ENCODE measurements at places on chromosomes 6 and 20. TPM values are rescaled to one million over a fixed set of nuclear protein-coding genes. Genes with fewer than 3 reads are reported as not detected.
A peak's percentile ranks its signal among the peaks of the same experiment; 100 is the strongest.

DNA sequence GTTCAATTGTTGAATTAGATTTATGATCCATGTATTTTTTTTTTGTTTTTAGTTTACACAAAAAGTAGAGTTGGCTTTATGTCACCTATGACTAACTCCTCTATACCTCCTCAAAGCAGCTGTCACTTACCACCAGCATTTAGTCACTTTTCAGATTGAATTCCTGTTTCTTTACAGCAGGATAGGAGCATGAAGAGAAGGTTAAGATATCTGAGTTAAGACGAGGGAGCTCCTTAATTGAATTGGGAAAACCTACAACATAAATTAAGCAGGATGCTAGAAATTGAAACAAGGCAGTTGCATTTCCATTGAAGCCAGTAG, 237.2 kb downstream of the FARS2 start:
- H3K4me1 ChIP-seq = no peaks in the 10 kb centered on the region
- DNase-seq = no peak
- H3K27me3 ChIP-seq = no peaks in the 10 kb centered on the region
- no peak overlapping the region for H3K4me3 ChIP-seq
- H3K36me3 ChIP-seq = no peaks in the 10 kb centered on the region
- no peak overlapping the region for H3K27ac ChIP-seq

DNA sequence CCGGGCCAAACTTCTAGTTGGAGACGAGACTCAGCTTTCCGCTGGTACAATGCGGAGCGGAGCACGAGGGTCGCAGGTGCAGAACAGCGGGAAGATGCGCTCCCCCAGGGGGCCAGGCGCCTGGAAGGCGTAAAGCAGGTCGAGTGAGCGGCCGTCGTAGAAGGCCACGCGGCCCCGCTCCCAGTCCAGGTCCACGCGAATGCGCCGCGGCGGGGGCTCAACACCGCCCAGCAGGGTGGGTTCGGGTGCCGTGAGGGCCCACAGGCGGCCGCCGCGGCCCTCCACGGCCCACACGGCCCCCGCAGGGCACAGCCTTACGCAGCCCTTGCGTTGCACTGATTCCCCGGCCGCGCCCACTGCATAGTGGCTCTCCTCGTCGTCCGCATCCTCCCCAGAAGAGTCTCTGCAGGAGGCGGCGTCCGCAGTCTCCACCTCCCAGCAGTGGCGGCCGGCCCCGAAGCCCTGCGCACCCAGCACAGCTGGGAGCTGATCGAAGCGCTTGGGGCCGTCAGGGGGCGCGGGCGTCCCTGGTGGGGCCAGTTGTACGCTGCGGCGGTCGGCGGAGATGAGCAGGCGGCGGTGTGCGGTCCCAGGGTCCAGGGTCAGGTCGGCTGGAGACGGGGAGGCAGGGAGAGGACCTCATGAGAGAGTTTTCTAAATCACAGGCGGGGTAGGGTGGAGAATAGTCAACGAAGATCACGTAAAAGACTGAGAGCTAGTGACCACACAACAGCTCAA, 4.3 kb downstream of the PPP1R11 start:
- H3K36me3 ChIP-seq = peaks cover 24% of the 10 kb centered on the region
- H3K4me3 ChIP-seq = no peak overlapping the region
- DNase-seq = peak; percentile 44
- peaks cover 43% of the 10 kb centered on the region for H3K4me1 ChIP-seq

The SLC32A1 gene
- total RNA-seq = not detected

DNA sequence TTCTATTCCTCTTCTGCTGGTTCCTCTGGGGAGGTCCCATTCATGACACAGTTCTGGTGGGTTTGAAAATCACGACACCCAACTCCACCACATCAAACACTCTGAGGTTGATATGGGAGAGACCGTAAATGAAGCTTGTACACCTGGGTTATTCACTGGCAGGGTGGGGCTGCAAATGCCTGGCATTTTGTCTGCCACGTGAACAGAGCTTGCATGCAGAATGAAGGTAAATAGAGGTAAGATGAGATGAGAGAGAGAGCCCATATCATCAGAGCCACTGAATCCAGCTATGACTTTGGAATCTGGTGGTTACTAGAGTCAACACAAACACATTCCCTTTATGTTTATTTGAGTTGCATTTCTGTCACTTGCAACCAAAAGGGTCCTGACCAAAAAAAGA, 97.4 kb downstream of the BANF2 start:
- H3K4me1 ChIP-seq = peaks cover 18% of the 10 kb centered on the region
- no peak for DNase-seq
- no peaks in the 10 kb centered on the region for H3K27me3 ChIP-seq
- no peaks in the 10 kb centered on the region for H3K36me3 ChIP-seq
- H3K27ac ChIP-seq = no peak overlapping the region

DNA sequence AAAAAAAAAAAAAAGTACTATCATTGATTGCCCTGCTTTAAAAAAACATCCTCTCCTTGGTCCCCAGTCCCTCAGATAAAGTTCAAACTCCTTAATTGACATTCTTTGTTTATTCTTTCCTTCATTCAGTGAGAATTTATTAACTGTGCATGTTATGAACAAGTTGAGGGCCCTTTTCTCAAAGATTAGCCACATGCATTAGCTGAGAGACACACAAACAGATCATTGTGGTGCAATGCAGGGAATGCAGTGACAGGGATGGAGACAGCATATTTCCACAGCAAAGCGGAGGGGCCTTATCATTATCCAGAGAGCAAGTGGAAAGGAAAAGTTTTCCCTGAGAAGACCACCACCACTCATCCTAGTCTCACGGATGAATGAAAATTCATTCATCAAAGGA, 21.9 kb upstream of the IPCEF1 start:
- no peak overlapping the region for H3K27ac ChIP-seq
- no peaks in the 10 kb centered on the region for H3K36me3 ChIP-seq
- H3K27me3 ChIP-seq = no peaks in the 10 kb centered on the region

The C4A gene
- total RNA-seq = 175 TPM

GRCh38 chr6:20653085-20653479, 118.8 kb downstream of the CDKAL1 start:
- no peak overlapping the region for H3K27ac ChIP-seq
- H3K36me3 ChIP-seq = no peaks in the 10 kb centered on the region
- H3K27me3 ChIP-seq = no peaks in the 10 kb centered on the region
- no peak for DNase-seq

The TBX18 gene
- total RNA-seq = 1.5 TPM

DNA sequence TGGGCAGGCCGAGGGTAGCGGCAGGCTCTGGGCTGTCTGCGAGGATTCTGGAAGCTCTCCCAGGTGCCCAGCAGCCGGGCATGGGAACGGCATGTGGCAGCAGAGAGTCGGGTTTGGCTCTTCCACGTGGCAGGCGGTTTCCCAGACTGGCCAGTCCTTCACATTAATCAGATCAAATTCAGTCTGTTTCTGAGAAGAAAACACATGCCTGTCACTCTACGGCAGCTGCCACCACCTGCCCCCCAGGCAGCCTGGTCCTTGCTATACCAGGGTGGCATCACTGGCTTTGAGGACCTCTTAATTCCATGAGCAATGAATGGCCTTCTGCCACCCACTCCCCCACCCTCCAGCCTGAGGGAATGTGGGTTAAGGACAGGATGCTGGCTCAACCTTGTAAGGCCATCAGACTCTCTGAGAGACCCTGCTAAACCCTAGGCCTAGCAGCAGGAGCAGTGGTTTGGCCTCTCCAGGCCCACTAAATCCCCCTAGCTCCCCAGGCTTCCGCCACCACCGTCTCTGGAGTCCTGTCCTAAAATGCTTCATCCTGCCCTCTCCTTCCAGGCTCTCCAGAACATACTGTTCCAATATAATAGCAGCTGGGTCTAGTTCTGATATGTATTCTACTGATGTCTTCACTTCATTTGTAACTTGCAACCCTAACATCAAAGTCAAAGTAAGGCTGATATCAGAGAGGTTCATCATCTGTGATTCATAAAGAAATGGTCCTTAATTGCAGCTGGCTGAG, 47.8 kb downstream of the PLCG1 start:
- H3K4me3 ChIP-seq = no peak overlapping the region
- H3K27me3 ChIP-seq = no peaks in the 10 kb centered on the region
- no peak overlapping the region for H3K27ac ChIP-seq

DNA sequence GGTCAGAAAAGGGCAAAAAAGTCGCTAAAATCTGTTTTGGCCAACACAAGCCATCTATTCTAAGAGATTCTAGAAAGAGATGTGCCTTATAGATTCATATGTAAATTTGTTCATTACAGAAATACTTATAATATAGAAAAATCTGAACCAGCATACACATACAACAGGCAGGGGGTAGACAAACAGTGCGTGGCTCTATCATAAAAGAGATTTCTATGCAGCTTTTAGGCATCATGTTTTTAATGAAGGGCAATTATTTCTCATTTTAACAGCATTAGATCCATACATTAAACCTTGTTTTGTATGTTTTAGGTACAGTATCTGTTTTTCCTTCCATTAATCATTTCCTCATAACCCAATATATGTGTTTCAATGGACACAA, 664 bp downstream of the BTN3A3 start:
- H3K36me3 ChIP-seq = peaks cover 19% of the 10 kb centered on the region
- peak overlapping the region; percentile 87 for H3K27ac ChIP-seq
- H3K4me3 ChIP-seq = peak overlapping the region; percentile 61
- no peaks in the 10 kb centered on the region for H3K27me3 ChIP-seq
- DNase-seq = no peak

DNA sequence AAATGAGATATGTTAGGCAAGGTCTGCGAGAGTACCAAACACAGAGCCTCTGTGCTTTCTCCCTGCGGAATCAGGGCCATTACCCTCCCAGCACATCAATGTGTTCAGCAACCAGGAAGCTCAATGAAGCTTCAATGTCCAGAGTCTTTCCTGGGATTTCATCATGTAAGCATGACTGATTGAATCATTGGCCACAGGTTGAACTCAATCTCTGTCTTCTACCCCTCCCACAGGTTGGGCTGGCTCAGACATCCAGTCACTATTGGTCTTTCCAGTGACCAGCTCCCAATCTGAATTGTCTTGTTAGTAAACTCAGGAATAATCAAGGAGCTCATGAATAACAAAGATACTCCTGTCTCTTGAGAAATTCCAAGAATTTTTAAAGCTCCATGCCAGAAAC, 2.7 kb upstream of the DTD1 start:
- no peak for DNase-seq
- H3K36me3 ChIP-seq = no peaks in the 10 kb centered on the region
- H3K27me3 ChIP-seq = no peaks in the 10 kb centered on the region
- H3K4me1 ChIP-seq = peaks cover 13% of the 10 kb centered on the region
- no peak overlapping the region for H3K4me3 ChIP-seq
- H3K27ac ChIP-seq = no peak overlapping the region

GRCh38 chr20:25629816-25630499, 6.1 kb upstream of the NANP start:
- H3K27ac ChIP-seq = no peak overlapping the region
- H3K4me3 ChIP-seq = no peak overlapping the region
- no peak for DNase-seq
- no peaks in the 10 kb centered on the region for H3K4me1 ChIP-seq

- H3K27me3 ChIP-seq = peaks cover 46% of the 10 kb centered on the region
- no peak for DNase-seq
- no peaks in the 10 kb centered on the region for H3K36me3 ChIP-seq
- no peak overlapping the region for H3K4me3 ChIP-seq
Measured at GRCh38 chr6:146029573-146030184, 817 bp downstream of the GRM1 start.

GRCh38 chr20:51624157-51624731, 81.7 kb upstream of the NFATC2 start:
- no peak overlapping the region for H3K4me3 ChIP-seq
- DNase-seq = peak; percentile 60
- no peaks in the 10 kb centered on the region for H3K27me3 ChIP-seq
- no peak overlapping the region for H3K27ac ChIP-seq
- H3K36me3 ChIP-seq = peaks cover 8% of the 10 kb centered on the region

- H3K4me1 ChIP-seq = peaks cover 79% of the 10 kb centered on the region
- H3K27ac ChIP-seq = peak overlapping the region; percentile 40
- H3K27me3 ChIP-seq = no peaks in the 10 kb centered on the region
- no peak overlapping the region for H3K4me3 ChIP-seq
- H3K36me3 ChIP-seq = peaks cover 7% of the 10 kb centered on the region
- no peak for DNase-seq
Measured at GRCh38 chr6:108254433-108255410, 6.1 kb downstream of the SNX3 start.

DNA sequence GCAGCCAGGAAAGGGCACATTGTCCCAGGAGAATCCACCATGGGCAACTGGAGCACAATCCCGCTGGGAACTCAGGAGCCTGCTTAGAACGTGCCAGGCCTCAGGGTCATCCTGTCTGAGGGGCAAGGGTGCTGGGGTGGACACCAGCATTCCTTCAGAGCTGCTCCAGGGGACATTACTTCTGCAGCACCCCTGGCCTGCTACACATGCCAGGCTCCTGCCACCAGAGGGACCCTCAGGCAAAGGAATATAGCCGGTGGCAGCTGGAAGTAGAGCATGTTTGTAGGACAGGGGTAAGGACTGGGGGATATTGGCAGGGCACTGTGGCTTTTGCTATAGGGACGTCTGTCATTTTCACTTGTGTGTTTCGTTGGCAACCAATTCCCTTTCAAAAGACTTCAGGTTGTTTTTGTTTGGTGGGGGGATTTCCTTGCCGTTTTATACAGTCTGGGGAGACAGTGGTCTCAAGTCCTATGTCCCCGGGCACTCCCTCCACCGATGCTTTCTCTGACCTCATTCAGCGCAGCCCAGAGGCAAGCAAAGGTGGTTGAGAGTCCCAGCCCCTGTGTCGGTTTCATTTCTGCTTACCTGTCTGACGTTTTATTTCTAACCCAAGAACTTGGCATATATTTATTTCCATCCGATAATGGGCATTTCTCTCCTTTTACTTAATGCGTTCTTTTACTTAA, 130.8 kb downstream of the JPH2 start:
- H3K36me3 ChIP-seq = peaks cover 14% of the 10 kb centered on the region
- H3K27me3 ChIP-seq = no peaks in the 10 kb centered on the region
- DNase-seq = no peak
- no peak overlapping the region for H3K4me3 ChIP-seq

DNA sequence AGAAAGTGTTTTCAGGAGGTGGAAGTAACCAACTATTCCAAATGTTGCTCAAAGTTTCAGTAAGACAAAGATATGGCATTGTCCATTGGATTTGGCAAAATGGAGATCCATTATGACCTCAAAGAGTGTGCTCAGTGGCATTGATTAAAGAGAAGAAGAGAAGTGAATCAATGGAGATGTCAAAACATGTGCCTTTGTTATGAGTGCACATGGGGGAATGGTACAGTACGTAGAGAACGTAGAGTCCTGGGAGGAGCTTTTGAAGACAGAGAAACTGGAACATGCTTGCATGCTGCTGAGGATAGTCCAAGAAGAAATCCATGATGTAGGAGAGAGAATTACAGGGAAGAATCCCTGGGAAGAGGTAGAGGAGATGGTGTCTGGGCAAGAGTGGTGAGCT, 42.0 kb upstream of the PAX1 start:
- no peak for DNase-seq
- H3K27ac ChIP-seq = no peak overlapping the region
- H3K36me3 ChIP-seq = no peaks in the 10 kb centered on the region
- no peaks in the 10 kb centered on the region for H3K27me3 ChIP-seq

The DEFB124 gene
- total RNA-seq = not detected

- H3K4me3 ChIP-seq = no peak overlapping the region
- H3K27ac ChIP-seq = no peak overlapping the region
- H3K4me1 ChIP-seq = no peaks in the 10 kb centered on the region
- no peak for DNase-seq
Measured at GRCh38 chr6:114024746-114025145, 53.8 kb upstream of the HDAC2 start.

GRCh38 chr20:3818155-3819151, 1.9 kb upstream of the AP5S1 start:
- peak overlapping the region; percentile 98 for H3K27ac ChIP-seq
- H3K27me3 ChIP-seq = no peaks in the 10 kb centered on the region
- DNase-seq = peak; percentile 72
- H3K36me3 ChIP-seq = peaks cover 17% of the 10 kb centered on the region
- no peak overlapping the region for H3K4me3 ChIP-seq
- peaks cover 36% of the 10 kb centered on the region for H3K4me1 ChIP-seq

The SMLR1 gene
- not detected for total RNA-seq

The SLPI gene
- total RNA-seq = 1,714 TPM
